Mesenteric fat pad (tissue), 1 donor: ENCODE measurements at places on chromosomes 12 and 14. TPM values are rescaled to one million over a fixed set of nuclear protein-coding genes. Genes with fewer than 3 reads are reported as not detected.
A peak's percentile ranks its signal among the peaks of the same experiment; 100 is the strongest.

DNAI7 gene
- not detected for total RNA-seq

SMCO2 gene
- total RNA-seq, result not detected

RAN gene
- 472 TPM for total RNA-seq

HIF1A gene
- 207 TPM for total RNA-seq

CAMKK2 gene
- total RNA-seq, result 50.5 TPM

CCDC38 gene
- total RNA-seq, result not detected

KRT2 gene
- not detected for total RNA-seq

TROAP gene
- total RNA-seq, result not detected

DNA sequence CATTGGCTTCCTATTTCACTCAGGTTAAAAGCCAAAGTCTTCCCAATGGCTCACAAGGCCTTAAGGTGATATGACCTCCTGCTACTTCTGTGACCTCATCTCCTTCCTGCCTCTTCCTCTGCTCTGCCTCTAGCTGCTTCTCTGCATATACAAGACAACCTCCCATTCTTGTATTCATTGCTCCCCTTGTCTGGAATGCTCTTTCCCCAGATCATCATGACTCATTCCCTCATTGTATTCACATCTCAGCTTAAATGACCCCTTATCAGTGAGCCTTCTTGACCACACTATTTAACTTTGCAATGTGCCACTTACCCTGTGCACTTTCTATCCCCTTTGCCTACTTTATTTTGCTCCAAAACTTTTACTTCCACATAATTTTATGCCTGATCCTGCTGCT lies 90.2 kb downstream of the PPP1R12A start:
- DNase-seq, result no peak

- DNase-seq, result no peak
Measured at GRCh38 chr14:64326502-64326901, 32.3 kb upstream of the ESR2 start.

GRCh38 chr12:108995370-108995992 lies 25.4 kb downstream of the SVOP start:
- DNase-seq, result no peak

DNA sequence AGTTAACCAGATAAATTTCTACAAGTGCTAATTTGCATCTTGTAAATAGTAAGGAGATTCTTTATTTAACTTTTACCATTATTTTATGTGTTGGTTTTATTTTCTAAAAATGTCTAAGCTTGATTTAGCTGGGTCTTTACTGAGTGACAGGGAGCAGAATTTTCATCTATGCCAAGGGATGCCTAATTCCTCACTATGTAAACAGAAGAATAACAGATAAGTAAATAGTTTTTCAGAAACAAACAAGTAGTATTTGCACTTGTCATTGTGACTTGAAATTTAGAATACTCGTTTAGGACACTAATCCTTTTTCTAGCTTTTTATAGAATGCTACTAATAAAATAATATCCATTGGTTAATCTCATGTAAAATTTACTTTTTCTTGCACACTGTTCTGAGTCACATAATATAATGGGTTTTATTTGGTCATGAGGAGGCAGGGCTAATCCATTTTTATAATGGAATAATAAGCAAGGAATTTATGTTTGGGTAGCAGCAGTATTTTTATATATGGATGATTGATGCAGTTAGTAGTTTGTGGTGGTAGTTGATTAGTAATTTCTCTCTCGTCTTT lies 746.5 kb downstream of the SLC6A15 start:
- no peak for DNase-seq

DNA sequence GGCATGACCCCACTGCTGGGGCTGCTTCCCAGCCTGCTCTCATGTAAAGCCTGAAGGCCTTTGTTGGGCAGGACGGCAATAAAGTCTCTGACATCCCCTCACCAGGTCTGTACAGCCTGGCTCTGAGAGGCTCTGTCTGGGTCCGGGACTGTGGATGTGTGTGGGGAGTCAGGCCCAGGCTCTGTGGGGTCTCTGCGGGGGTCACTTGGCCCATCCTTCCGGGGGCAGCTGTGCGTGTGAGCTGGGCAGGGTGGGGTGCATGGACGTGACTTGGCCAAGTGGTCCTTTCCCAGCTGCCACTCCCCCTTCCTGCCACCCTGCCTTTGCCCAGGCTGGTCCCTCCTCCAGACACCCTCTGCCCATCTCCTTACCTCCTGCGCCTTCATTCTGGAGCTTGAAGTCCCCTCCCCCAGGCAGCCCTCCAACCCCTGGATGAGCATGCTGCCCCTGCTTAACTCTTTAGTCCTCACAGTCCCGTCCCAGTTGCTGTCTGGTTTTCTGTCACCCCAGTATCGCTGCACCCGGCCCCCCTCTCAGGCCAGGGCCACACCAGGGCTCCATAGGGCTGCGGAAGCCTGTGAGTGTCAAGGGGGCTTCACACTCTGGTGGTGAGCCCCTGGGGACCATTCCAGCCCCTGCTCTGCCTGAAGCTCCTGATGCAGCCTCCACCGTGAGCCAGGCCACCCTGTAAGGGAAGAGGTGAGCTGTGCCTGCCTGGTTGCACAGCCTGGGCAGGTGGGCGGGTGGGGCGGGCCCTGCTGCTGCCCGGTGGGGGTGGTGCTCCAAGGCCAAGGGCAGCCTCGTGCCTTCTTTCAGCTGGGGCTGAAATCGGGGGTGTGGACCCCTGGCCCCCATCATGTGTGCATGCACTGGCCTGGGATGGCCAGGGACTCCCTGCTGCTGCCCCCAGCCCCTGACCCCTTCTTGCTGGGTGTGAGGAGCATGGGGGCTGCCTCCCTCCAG lies 25.5 kb upstream of the KIF26A start:
- DNase-seq, result no peak

DNA sequence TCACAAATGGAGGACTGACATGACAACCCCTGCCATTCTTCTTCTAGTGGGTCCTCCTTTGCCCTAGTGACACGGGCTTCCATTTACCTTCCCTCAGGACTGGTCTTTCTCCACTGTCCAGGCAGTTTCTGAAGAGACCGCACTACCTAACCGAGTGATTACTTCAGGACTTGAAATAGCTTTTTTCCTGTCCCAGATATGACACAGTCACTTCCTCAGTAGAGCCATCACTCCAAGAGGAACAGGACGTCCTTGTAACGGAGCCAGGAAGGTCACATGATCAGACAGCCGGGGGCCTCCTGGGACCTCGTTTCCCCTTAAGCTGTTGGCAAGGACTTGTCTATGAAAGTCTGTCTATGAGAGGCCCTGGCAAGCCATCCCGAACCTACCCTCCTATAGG lies 62.3 kb downstream of the FOS start:
- peak; percentile 92 for DNase-seq

DNA sequence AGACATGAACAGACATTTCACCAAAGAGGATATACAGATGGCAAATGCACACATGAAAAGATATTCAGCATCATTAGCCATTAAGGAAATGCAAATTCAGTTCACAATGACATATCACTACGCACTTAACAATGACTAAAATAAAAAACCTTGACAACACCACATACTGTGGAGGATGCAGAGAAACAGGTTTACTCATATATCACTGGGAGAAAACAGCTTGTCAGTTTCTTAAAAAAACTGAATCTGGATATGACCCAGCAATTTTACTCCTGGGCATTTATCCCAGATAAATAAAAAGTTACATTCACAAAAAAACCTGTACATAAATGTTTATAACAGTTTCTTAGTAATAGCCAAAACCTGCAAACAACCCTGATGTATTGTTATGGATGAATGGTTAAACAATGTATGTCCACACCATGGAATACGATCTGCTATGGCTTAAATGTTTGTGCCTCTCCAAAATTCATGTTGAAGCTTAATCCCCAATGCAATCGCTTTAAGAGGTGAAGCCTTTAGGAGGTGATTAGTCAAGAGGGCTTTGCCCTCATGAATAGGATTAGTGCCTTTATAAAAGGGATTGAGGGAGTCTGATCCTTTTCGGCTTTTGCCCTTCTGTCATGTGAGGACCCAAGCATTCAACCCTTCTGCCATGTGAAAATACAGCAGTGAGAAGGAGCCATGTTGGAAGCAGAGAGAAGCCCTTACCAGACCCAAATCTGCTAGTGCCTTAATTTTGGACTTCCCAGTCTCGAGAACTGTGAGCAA lies 36.0 kb upstream of the PPP4R3A start:
- DNase-seq, result no peak

DNA sequence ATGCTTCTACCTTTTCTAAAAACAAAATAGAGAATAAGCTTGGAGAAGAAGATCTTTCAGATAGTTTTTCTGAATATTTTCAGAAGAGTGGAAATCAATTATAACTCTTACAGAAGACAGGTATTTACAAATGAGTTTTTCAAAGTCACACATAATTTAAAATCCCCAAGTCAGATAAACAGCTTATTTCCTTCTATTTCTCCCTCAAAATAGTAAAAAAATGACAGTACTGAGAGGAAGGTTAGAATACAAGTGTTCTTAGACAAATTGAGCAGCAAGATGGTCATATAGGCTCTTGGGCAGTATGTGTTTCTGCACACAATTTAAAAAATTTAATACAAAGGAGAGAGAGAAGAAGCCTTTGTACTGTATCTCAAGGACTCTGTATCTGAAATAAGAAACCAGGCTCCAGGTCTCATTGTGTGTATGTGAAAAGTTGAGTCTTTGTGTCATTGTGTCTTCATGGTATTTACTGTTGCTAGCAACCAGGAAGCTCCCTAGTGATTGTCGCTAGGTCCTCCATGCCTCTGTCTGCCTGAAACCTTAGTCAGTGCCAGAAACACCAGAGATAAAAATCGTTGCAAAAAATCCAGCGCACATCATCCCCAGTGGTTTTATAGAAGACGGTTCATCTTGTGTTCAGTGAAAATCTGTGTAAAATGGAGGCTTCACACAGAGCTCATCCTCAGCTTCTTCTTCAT lies 12.9 kb upstream of the TUBA1A start:
- no peak for DNase-seq

DNA sequence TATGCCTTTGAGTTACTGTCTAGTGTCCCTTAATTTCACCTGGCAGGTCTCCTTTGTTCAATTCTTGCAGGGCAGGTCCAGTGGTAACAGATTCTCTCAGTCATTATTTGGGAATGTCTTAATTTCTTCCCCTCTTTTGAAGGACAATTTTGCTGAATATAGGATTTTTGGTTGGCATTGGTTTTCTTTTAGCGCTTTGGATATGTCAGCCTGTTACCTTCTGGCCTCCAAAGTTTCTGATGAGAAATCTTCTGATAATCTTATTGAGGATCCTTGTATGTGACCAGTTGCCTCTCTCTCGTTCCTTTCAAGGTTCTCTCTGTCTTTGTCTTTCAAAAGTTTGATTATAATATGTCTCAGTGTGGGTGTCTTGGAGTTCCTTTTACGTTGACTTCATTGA lies 38.1 kb downstream of the ZDHHC17 start:
- no peak for DNase-seq
